ENCODE measurements at places on chromosomes 5 and 9.

- no peak for DNase-seq
Measured at GRCh38 chr5:68834491-68834981, 259.3 kb upstream of the SLC30A5 start.

DNA sequence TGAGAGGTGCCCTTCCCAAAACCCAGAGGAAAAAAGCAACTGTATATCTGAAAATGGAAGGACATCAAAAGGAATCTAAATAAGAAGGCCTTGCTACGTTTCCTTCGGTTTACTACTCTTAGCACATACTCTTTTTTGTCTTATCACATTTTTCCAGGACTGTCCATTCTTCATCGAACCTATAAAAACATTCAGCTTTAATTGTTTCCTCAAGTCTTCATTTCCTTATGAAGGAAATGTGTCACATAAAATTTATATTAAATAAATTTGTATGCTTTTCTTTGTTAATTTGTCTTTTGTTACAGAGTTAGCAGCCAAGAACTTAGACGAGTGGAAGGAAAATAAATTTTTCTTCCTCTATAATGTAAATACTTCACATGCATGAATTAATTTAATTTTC, 255.0 kb downstream of the BNC2 start:
- DNase-seq = no peak

DNA sequence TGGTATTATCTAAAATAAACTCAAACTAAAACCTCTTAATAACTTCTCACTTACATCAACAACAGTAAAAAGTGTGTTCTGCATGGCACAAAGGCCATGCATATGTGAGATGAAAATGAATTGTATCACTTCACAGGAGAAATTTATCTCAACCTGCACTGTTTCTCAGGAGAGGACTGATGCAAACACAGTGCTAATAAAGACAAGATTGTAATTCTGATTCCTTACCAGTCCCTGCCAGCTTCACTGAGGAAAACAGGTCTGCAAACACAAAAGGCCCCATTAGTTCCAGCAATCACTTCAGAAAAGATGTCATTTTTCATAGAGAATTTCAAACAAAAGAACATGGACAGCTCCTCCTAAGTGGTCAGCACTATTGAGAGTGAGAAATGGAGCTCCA, 117.3 kb upstream of the PDE4D start:
- no peak for DNase-seq

DNA sequence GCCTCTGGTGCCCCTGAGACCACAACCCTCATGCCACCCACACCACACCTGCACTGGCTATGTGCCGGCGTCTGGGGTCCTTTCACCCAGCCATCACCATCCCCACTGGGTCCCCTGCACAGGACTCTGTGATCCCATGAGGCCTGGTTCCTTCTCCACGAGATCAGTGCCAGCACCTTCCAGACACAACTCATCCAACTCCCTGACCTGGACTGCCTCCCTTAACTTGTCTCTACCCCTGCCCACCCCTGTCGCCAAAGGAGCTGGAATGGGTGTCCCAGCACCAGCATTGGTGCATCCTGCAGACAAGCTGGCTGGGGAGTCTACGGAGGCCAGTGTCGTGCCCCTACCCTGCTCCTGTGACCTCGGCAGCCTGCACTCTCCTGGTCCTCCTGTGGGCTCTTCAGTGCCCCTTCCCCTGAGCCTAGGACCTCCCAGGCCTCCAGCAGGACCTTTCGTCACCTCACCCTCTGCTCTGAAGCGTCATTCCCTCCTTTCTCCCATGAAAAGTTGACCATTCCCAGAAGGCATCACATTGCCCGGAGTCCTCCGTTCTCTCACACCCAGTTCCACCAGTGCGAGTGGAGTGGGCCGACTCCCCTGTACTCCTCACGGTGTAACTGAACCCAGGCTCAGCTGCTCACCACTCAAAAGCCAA, 87.7 kb downstream of the NSUN2 start:
- DNase-seq = no peak

GRCh38 chr5:42984307-42984706, 55.8 kb downstream of the ANXA2R start:
- no peak for DNase-seq

DNA sequence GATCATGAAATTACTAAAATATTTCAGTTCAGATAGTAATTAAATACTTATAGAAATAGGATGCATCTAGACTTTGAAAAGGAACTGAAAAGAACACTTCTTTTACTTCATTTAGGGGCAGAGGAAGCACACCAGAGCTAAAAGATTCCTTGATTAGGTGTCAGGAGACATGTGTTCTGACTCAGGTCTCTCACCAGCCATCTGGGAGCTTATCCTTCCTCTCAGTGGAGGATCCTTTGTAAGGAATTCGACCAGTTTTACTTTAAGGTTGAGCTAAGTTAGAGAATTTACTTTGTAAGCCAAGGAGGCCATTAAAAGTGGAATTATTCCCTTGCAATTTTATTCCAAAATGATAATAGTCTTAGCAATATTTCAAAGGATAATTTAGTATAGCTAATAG, 16.7 kb downstream of the VCAN start:
- no peak for DNase-seq

- DNase-seq = no peak
Measured at GRCh38 chr5:116864157-116864837, 289.7 kb upstream of the SEMA6A start.

DNA sequence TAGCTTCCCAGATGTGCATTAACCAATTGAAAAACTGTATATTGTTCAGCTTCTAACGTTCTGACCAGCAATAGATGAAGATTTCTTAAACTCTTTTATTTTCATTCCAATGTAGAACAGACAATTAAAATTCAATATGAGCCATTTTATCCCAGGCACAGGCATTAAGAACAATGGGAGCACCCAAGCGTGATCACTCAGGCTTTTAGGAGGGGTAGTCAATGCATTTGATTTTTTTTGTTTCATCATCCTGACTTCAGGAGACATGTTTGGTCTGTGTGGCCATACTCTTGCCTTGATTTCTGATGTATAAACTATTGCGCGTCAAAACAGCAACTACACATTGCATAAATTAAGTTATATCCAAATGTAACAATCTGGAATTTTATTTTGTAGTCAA, 653.0 kb upstream of the RORB start:
- no peak for DNase-seq

DNA sequence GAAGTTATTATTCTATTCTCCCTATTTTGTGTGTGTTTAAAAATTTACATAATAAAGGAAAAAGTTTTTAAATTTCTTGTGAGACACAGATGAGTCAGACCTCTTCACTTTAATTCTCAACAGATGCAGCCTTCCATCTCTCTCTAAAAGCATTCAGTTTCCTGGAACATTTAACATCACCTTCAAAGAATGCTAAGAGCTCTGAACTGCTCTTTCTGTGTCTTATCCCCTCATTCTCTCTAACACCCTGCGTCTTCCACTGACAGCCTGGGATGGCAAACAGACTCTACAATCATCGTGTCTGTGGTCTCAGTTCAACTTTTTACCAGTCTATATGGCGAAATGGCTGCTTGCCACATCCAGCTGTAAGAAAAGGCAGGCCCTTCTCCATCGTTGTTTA, 173.0 kb downstream of the HINT1 start:
- DNase-seq = no peak

- no peak for DNase-seq
Measured at GRCh38 chr9:134390947-134391318, 64.7 kb downstream of the RXRA start.

DNA sequence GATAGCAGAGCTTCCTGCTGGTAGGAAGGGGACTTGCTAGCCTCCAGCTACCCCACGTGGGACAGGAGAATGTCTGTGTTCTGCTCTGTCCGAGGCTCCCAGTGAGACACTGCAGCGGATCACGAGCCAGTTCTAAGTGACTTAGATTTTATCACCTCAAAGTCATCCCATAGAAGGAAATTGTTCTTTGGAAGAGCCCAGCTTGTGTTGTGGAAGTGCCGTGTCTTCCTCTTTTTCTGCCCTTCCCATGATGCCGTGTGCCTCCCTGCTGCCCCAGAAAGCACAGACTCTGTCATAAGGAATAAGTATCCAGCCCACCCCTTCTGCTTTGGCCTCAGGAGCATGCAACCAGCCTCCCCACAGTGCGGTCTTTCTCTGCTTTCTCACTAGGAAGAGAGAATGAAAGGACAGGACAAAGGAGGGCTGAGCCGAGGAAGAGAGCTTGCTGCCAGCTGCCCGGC, 35.6 kb downstream of the RUFY1 start:
- no peak for DNase-seq

DNA sequence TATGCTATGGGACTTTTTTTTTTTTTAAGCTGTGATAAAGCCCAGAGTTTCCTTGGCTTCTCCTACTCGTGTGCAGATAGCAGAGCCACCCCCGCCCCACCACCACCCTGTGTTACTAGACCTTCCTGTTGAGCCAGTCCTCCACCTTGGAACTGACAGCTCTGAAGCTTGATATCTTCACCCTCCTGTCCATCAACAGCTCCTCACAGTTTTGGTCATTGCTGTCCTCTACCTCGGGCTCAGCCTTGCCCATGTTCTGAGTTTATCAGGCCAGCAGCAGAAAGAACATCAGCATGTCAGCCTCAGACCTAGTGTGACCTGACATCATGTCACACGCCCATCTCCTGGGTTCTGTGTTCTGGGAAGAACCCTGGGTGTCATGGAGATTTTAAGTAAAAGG, 167.1 kb upstream of the RAI14 start:
- no peak for DNase-seq

DNA sequence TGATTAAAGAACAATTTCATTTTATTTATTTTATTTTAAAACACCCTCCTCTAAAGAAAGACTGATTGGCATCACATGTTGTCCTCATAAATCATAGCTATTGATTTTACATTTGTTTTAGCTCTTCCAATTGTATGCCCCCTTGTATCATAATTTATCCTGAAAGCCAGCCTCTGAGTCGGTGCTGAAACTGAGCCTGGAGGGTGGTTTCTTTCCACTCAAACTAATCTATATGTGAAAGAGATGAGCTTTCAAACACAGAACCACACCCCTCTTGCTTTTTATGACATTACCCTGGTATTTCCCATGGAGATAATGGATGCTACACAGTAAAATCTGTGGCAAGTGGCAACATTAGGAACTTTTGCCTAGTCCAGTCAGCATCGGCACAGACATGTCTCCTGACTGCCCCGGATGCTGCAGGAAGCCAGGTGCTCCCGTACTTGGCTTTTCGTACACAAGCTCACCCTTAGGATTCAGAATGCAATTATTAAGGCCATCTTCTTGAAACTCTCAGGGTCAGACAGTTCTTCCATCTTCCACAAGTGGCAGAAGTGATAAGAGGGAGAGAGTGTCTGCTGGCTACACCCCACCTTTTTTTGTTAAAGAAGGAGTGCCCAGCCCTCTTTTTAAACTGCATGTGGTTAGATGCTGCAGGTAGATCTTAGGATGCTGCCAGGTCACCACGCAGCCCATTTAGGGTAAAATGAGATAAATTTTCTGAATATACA, 91.1 kb downstream of the SNCAIP start:
- DNase-seq = no peak

DNA sequence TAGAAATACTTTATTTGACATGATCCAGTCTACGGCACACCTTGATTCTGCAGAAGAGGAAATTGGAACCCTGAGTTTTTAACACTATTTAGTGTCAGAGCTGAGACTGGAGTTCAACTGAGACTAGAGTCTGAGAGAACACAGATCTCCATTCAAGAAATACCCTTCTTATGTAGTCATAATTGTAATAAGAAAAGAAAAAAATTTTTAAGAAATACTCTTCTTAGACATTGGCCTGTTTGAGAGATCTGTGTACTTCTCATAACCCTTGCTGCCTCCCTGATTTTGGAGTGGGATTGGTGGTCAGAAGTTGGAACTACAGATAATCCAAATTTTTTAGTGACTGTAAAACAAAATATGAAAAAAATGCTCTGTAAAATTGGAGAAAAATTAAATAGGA, 253.4 kb downstream of the ARRDC3 start:
- no peak for DNase-seq

DNA sequence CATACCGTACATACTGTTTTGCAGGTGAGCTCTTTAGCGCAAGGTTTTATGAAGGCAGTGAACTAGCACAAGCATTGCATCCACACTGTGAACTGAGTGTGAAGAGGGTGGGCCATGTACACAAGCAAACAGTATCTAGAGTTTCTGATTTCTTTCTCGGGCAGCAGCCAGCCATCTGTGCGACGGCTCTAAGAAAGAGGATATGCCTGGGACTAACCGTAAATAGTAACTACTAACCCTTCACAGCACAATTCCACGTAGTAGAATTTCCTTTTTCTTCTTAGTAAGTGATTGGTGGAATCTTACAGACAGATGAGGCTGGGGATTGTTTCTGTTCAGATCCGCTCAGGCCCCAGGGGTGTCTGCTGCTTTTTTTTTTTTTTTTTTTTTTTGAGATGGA, 89.0 kb downstream of the DRD1 start:
- no peak for DNase-seq
